Activated T-cell treated with anti-CD3 and anti-CD28 coated beads for 4 hours (primary cell): ENCODE measurements at places on chromosomes 6 and 20.

- no peak for DNase-seq
Measured at GRCh38 chr20:21554985-21555384, 41.1 kb upstream of the NKX2-2 start.

DNA sequence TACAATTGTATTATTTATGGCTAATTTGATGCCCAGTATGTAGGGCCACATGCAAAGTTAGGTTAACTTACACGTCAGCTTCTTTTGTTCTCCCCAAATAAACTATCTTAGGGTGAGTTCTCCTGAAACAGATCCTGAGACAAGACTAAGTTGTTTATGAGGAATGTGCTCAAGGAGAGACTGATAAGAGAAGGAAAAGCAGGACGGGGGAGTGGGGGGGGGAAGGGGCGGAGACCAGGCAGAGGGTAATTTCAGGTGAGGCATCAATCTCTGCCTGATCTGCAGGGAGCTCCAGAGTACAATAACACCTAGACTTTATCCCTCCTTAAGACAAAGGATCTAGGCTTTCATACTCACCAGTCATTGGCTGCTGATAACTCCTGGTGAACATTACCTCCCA lies 220.6 kb upstream of the BTBD3 start:
- no peak for DNase-seq

GRCh38 chr20:32535953-32536823 lies 48.9 kb downstream of the NOL4L start:
- peak; percentile 56 for DNase-seq

DNA sequence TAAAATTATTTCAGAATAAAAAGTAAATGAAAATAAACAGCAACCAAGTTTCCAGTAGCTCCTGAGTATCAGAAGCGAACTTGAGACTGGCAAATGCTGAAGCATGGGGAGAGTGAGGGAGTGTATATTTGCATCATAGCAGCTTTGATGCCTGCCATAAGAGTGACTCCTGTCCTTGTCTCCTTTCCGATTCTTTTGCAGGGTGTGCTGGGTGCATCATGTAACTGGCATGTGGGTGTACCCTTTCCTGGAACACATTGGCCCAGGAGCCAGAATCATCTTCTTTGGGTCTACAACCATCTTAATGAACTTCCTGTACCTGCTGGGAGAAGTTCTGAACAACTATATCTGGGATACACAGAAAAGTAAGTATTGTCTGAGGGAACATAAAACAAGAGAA lies 117.4 kb downstream of the ADAT2 start:
- DNase-seq: no peak

- DNase-seq: no peak
Measured at GRCh38 chr6:55866128-55866527, 9.3 kb downstream of the BMP5 start.
